Stimulated activated CD8-positive, alpha-beta memory T cell treated with anti-CD3 and anti-CD28 coated beads, Interleukin-4, amount 100 ng/mL, for 1 hour (primary cell): ENCODE measurements at places on chromosomes 6 and 20.

- no peak for DNase-seq
Observed at GRCh38 chr20:21272279-21272678, 30.9 kb upstream of the XRN2 start.

DNA sequence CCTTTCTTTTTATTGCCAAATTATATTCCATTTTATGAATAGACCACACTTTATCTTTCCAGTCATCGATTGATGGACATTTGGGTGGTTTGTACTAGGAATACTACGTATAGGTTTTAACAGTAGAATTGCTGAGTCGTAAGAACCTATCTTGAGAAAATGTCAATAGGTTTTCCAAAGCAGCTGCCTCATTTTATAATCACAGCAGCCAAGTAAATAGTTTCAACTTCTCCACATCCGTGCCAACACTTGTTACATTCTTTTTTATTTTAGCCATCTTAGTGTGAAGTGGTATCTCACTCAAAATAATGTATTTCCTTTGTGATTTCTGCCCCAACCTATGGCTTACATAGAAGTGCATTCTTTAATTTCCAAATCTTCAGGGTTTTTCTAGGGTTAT, 479.2 kb downstream of the CDH26 start:
- no peak for DNase-seq

GRCh38 chr20:7406671-7407070, 533.6 kb downstream of the HAO1 start:
- DNase-seq: no peak

- no peak for DNase-seq
Observed at GRCh38 chr6:44060612-44061374, 66.5 kb downstream of the MRPL14 start.

DNA sequence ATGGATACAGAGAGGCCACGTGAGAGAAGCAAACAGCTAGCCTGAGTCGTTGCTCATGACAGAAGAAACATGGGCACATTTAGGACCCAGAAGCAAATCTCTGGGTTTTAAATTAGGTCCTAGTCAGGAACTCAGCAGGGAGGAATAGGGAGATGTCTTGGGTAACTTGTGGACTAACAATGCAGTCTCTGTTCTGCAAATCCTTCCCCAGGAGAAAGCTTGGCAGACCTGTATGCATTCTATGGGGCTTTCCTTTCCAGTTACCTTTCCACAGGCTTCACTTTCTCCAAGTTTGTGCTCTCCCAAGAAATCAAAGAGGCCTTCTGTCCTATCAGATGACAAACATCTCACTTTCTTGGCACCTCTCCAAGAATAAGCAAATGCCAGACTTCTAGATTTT, 47.2 kb upstream of the PLCB4 start:
- DNase-seq: no peak

DNA sequence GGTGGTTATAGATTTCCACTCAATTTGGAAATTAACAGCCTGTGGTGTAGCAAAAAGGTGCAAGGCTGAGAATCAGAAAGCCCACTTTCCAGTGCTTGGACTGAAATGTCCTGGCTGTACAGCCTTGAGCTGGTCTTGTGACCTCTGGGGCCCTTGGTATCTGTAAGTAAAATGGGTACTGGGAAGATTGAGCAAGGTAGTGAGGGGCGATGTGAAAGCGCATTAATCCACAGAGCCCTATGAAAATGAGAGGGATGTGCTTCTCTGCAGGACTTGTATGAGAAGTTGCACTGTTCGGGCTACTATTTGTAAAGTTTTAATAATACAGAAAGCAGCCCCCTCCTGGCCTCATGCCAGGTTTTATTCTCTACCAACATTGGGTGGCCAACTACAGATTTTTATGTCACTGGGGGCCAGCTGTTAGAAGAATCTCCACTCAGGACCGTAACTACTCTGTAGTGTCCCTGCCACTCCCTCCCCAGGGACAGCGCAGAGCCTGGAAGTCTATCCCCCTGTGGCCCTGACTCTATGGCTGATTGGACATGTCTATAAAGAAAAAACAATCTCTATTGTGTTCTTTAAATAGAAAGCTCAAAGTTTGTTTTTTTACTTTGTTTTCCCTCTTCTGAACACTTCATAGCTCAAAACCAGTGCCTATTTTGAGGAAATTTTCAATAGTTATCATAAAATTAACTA, 254.7 kb upstream of the TAB2 start:
- DNase-seq: no peak

- no peak for DNase-seq
Observed at GRCh38 chr6:92589996-92590395, 829.4 kb downstream of the EPHA7 start.

DNA sequence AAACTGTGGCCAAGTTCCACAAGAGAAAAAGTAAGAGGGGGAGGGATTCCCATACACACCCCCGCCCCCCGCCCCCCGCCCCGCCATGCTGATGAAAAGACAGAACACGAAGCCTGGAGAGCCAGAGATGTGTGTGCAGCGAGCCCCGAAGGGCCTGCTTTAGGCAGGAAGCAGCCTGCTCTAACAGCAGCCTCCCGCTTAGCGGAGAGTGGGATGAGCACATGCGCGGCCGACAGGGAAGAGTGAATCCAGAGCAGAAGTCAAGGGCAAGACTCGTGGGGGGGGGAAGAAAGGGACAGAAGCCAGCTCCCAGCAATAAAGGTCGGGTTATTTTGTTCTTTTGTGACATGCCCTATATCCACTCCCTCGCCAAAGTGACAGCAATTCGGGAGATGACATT, 67.2 kb upstream of the PTGIS start:
- no peak for DNase-seq

- no peak for DNase-seq
Observed at GRCh38 chr20:50574108-50574507, 63.9 kb downstream of the PTPN1 start.

DNA sequence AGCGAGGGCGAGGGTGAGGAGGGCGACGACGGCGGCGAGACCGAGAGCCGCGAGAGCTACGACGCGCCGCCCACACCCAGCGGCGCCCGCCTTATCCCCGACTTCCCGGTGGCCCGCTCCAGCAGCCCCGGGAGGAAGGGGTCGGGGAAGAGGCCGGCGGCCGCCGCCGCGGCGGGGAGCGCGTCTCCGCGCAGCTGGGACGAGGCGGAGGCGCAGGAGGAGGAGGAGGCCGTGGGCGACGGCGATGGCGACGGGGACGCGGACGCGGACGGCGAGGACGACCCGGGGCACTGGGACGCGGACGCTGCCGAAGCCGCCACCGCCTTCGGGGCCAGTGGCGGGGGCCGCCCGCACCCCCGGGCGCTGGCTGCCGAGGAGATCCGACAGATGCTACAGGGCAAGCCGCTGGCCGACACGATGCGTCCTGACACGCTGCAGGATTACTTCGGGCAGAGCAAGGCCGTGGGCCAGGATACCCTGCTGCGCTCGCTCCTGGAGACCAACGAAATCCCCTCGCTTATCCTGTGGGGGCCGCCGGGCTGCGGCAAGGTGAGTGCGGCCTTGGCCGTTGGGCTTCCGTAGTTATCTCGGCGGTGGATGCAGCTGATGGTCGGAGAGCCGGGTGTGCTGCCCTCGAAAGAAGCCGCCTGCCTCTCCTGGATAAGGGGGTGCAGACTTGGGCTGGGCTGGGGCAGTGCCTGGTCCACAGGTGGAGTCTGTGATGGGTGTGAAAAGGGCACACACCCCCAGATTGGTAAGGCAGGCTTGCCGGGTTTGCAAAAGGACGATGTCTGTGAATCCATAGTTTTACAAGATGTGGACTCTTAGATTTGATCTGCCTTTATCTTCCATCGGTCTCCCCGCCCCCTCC, 938 bp downstream of the WRNIP1 start:
- no peak for DNase-seq

GRCh38 chr6:9295644-9296043, 860.3 kb upstream of the SLC35B3 start:
- no peak for DNase-seq

- no peak for DNase-seq
Observed at GRCh38 chr20:38193586-38194105, 28.6 kb upstream of the TGM2 start.

DNA sequence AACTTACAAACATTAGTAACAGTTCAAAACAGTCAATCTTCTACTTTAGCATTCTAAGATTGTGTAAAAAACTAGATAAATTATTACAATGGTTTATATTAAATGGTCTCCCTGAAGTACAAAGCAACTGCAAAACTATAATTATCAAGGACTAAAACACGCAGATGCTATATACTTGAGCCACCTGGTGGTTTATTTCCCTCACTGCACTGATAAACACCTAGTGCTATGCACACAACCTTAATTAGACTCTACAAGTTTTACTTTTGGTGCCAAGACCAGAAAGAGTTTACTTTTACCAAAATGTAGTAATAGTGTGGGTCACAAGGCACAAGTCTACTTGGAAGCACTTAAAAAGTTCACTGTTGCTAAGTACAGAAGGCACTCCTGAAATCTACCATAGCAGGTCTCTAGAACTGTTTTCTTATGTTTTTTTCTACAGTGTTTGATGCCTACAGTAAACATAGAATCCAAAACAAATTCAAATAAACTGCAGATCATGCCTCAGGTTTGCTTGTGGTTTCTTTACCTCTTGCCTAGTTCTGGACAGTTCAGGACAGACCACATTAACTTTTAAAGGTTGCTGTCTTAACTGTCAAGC, 49.2 kb downstream of the GMDS start:
- DNase-seq: no peak

- DNase-seq: no peak
Observed at GRCh38 chr6:85672050-85672449, 29.4 kb upstream of the SYNCRIP start.

DNA sequence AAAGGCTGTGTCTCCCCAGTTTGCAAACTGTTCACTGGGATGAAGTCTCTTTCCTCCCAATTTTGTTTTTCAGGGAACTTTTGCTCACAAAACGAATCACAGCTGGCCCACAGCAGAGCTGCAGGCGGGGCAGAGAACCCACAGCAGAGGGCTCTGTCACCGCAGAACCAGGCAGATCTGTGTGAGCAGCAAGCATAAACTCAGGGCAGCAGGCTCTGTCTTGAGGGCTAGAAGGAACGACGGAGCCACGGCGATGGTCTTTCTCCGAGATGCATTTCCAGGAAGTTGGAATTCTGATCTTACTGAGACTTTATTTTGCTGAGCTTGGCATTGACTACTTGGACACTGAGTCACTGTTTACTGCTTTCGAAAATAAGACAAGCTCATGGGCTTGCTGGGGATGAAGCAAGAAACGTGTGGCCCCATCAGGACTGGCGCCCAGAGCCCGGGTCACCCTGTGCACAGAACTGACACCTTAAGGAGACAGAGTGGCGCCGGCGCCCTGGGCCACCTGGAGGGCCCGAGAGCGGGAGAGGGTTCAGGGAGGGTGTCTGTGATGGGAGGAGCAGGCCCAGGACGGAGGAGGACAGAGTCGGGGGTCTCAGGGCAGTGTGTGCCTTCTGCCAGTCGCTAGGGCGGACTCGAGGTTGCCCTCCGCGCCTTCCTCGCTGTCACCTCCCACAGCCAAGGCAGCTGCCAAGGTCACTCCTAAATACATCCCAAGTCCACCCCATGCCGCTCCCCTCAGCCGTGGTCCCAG, 106.3 kb upstream of the NXT1 start:
- DNase-seq: no peak
